A549 treated with dexamethasone at 1 μM for 4 hours (cell line): ENCODE measurements at places on chromosomes 2 and 18. TPM values are rescaled to one million over a fixed set of nuclear protein-coding genes. Genes with fewer than 3 reads are reported as not detected.

The SERPINB13 gene
- total RNA-seq, result not detected in 5 replicates

The SPATA3 gene
- not detected in 5 replicates for total RNA-seq

The AQP12A gene
- total RNA-seq, result not detected in 5 replicates

The DAW1 gene
- 2.3 to 3.0 TPM (median 2.4 TPM) in 5 replicates for total RNA-seq

The EMILIN2 gene
- total RNA-seq, result 9.5 to 13.7 TPM (median 12.1 TPM) in 5 replicates

The GLB1L gene
- 6.0 to 7.1 TPM (median 6.6 TPM) in 5 replicates for total RNA-seq

The TRIM43B gene
- total RNA-seq, result 0.07 to 0.15 TPM in 2 of 5 replicates, not detected in the others

The TOGARAM2 gene
- total RNA-seq, result 0.15 to 0.27 TPM (median 0.21 TPM) in 4 of 5 replicates, not detected in the other
